ENCODE measurements at places on chromosomes 12 and 14.

- DNase-seq = no peak
Measured at GRCh38 chr14:34324363-34324795, 137.7 kb downstream of the SPTSSA start.

DNA sequence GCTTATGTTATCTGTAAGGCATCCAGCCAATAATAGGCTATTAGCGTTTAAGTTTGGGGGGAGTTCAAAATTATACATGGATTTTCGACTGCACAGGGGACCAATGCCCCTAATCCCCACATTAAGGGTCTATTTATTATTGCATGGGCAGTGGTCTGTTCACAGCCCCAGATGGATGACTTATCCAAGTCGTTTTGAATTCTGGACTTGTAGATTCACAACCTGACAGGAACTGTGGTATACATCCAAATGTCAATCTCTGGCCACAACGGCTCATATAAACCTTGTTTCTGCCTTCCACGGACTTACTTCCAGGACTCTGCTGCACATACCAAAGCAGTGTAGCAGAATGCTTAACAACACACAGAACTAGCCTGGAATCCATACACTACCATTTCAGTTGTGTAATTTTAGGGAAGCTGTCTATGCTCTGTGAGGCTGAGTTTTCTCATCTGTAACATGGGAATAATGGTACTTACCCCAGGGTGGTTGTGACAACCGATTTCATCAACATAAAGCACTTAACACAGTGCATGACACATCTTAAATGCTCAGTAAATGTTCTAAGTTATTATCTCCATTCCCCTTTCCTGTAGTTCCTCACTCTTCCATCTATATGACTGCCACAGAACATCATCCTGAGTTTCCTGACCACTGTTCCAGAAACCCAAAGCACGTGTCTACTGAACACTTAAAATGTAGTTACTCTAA lies 3.7 kb downstream of the DDX24 start:
- DNase-seq = no peak

GRCh38 chr14:89644641-89645040 lies 227.6 kb upstream of the FOXN3 start:
- DNase-seq = no peak

DNA sequence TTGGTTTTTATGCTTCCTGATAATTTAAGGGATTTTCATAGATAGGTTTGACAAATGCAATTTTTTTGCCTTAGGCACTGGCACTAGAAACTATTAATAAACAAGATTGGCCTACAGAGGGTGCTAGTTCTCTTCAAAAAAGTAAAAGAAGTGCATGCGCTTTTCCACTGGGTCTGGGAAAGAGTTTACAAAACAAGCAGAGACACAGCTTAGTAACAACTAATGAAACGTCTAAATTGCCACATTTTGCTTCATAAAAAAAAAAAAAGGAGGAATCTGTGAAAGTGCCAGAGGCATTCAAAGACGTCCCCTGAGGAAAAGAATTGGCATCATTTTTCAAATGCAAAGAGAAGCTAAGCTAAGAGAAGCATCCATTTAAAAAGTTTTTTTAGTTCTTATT lies 58.3 kb upstream of the EEA1 start:
- no peak for DNase-seq

DNA sequence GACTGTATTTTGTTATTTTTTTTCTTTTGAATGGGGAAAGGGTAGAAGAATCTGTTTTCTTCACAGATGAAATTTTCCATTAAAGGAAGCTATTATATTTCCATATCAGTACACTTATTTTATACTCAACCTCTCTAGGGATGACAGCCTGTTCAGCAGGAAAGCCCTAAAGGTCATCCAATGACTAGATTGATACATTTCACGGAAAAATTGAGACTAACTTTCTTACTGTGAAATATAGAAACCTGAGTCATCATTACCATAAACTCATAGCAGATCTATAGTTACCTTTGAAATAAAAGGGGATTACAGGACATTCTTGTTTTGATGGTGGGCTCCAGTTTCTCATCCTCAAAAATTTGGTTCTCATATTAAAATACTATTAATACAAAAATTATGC lies 36.1 kb upstream of the PTCSC3 start:
- no peak for DNase-seq

DNA sequence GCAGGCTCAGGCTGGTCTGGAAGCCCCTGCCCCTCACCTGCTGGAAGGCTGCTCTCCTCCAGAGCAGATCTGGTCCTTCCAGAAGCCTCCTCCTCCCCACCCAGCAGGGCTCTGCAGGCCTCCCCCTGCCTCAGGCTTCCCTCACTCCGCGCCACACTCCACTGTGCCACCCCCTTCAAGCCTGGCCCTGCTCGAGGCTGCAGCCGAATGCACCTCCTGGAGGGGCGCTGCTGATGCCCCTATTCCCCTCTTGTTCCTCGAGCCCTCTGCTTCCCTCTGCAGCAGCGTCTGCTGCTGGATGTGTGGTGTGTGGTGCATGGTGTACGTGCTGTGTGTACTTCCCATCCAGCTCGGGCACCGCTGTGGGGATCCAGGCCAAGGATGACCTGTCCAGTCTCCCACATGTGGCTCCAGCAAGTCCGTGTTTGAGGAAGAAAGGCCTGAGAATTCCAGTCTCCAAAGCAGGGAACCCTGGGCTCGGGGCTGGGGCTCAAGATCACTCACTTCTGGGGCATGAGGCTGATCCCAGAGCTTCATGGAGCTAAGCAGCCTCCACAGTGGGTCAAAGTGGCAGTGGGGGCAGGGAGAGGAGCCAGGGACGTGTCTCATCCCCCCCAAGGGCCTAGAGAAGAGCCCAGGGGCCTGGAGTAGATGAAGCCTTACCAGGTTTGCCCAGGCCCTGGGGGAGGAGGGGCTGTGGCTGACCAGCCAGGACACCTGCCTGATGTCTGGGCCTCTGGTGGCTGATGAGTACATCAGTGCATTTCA lies 136.0 kb upstream of the C14orf180 start:
- DNase-seq = no peak

GRCh38 chr14:27013678-27014077 lies 415.8 kb upstream of the NOVA1 start:
- no peak for DNase-seq

- no peak for DNase-seq
Measured at GRCh38 chr14:36505892-36506731, 13.9 kb downstream of the NKX2-1 start.

DNA sequence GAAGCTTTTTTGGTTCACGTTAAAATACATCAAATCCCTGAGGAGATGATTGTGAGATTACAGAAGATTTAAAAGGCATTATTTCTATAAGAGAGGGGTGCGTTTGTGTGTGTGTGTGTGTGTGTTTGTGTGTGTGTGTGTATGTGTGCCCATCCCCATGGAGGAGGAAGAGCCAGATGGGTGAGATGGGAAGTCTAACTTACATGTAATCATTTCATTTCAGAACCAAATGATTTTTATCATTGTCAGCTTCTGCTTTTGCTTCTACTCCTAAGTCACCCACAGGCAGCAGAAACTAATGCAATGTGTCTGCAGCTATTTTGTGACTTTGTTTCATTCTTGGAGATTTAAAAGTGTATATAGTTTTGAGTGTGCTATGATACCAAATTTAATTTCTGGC lies 68.7 kb downstream of the SLC4A8 start:
- DNase-seq = no peak

GRCh38 chr12:21296751-21297406 lies 37.8 kb downstream of the SLCO1A2 start:
- no peak for DNase-seq

- DNase-seq = no peak
Measured at GRCh38 chr14:25522116-25522515, 472.2 kb upstream of the STXBP6 start.

DNA sequence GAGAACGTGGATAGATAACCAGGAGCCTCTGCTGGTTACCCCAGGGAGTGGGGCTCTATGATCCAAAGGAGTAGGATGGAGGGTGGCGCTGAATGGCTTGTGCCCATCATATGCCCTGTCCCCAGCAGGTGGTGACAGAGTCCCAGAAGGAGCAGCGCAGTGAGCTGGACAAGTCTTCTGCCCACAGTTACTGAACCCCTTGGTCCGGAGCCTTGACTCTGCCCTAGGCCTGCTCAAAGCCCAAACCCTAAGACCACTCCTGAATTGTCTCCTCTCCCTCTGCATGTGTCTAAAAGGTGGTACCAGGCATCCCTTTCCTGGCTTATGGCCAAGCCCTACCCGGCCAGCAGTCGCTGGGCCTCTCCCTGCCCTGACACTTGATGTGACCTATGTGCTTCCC lies 3.2 kb downstream of the PRPH start:
- DNase-seq = no peak

DNA sequence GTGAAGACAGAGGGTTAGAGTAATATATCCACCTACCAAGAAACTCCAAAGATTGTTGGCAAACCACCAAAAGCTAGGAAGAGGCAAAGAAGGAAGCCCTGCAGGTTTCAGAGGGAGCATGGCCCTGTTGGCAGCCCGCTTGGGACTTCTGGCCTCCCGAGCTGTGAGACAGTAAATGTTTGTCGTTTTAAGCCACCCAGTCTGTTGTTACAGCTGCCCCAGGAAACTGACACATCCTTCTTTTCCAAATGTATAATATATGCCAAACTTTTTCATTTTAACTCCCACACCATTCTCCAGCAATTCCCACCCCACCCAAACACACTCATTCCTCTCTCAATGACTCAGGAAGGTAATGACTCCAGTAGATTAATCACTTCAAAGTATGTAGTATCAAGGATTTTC lies 74.0 kb downstream of the RPS29 start:
- DNase-seq = no peak

- no peak for DNase-seq
Measured at GRCh38 chr12:67082221-67082620, 186.9 kb upstream of the CAND1 start.

DNA sequence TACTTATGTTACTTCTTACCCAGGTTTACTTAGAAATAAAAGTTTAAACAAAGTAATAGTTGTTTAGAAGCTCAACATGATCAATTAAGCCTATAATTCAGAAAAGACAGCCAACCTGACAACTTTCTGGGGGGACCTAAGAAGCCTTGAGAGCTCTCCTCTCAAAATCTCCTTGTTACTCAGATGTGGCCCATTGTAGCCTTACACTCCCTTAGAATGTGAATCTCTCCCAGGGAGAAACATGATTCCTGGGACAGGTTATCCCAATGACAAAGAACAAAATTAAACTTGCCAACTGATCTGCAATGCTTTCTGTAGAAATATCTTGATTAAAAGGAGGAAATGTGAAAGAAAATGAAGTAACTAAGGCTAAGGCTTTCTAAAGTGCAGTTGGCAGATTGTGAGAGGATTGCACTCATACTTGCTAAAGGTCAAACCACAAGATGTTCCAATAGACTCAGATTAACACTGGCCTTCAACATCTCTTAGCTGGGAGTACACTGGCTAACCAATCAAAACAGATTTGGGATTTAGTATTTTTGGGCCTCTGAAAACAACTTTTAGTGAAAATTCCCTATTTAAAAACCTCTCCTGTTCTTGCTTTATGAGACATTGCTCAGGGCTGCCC lies 72.3 kb upstream of the TMX1 start:
- no peak for DNase-seq

- DNase-seq = no peak
Measured at GRCh38 chr14:64718762-64719161, 14.5 kb downstream of the PLEKHG3 start.

DNA sequence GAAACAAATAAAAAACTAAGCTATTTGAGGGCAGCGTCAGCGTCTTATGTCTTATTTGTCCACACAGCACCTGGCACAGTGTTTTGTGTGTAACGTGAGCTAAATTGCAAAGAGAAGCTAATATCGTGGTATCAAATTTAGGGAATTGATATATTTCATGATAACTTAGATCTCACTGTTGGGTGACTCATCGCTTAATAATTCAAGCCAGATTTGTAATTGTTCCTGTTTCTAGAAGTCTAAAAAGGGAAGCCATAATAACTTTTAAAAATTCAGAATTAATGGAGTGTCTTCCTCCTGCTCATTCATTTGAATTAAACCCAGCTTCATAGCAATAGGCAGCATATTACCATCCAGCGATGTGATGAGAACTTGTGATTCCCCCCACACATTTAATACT lies 214.7 kb downstream of the PDZRN4 start:
- no peak for DNase-seq

DNA sequence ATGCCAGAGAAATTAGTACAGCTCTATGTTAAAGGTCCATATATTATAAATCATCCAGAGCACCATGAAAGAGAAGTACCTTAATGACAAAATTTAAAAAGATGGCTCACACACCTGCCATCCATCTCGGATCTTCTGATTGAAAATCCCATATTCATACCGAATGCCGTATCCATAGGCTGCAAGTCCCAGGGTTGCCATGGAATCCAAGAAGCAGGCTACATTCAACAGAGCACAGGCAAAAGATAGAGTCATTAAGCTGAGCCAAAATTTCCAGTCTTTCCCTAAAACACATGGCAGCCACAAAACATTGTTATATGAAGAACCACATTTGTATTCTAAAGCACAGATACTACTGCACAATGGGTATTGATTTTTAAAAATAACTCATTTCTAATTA lies 12.7 kb downstream of the PYGL start:
- no peak for DNase-seq

DNA sequence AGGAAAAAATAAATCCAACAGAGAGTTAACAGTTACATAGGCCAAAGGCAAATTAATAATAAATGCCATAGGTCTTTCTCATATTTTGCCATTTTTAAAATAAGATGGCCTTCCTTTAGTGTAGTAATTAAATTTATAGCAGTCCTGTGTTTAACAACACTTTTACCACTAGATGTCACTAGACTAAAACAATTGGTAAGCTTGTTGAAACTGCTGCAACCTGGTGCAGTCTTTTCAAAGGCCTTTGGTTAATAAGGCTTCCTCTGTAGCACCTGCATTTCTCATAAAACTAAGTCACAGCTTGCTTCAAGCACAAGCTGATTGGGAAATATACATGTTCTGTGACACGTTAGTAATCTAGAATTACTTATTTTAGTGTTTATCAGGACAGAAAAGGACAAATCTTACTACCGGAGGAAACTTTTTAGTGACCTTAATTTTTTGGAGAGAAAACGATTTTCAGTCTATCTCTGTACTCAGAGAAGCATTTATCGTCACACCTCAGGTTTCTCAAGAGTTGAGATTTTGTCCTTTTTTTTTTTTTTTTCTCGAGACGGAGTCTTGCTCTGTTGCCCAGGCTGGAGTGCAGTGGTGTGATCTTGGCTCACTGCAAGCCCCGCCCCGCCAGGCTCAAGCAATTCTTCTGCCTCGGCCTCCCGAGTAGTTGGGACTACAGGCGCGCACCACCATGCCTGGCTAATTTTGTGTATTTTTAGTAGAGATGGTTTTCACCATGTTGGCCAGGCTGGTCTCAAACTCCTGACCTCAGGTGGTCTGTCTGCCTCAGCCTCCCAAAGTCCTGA lies 20.0 kb downstream of the BORCS5 start:
- DNase-seq = no peak

DNA sequence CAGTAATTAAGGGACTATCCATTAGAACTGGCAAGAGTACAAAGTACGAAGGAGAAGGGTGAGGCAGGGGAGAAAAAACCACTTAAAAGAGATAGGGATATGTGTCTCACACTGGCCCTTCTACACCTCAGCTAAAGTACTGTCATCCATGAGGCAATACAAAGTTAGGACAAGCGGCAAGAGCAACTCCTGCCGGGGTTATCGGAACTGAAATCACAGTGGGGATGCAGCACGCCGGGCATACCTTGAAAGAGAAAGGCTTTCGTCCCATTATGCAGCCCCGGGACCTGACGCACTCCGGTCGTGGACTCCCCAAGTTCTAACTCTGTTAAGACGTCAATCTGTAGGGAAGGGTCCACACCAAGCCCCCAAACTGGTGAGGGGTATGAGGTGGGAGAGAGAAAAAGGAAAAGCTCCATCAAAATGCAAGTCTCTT lies 1.1 kb downstream of the NELL2 start:
- DNase-seq = no peak

- DNase-seq = no peak
Measured at GRCh38 chr14:41615011-41615595, 8.4 kb downstream of the LRFN5 start.

- no peak for DNase-seq
Measured at GRCh38 chr14:54857830-54858269, 44.8 kb downstream of the GCH1 start.
